MG63 (cell line): ENCODE measurements at places on chromosomes 4 and X.

GRCh38 chr4:97300561-97300960 is 842.7 kb downstream of the STPG2 start:
- no peak for DNase-seq

GRCh38 chr4:153122855-153123254 is 81.4 kb upstream of the TRIM2 start:
- no peak for DNase-seq

- DNase-seq: no peak
Measured at GRCh38 chr4:79466621-79467020, 58.6 kb upstream of the GK2 start.

DNA sequence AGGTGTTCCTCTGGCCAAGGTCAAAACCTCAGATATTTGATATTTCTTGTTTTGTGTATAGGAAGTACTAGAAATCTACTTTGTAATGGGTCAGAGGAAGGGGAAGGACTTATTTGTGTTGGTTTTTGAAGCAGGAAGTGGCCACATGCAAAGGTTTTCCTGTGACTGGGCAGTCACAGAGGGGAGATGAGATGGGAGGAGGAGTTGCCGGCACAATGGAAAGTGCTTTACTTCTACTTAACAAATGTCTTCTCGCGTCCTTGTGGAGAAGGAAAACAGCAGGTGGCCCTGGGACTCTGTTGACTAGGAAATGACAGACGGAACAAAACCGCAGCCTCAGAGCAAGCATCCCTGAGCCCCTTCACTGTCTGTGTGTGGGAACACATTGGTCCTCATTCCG is 46.6 kb downstream of the SHROOM2 start:
- no peak for DNase-seq

GRCh38 chrX:118066867-118067515 is 49.6 kb downstream of the KLHL13 start:
- DNase-seq: no peak

DNA sequence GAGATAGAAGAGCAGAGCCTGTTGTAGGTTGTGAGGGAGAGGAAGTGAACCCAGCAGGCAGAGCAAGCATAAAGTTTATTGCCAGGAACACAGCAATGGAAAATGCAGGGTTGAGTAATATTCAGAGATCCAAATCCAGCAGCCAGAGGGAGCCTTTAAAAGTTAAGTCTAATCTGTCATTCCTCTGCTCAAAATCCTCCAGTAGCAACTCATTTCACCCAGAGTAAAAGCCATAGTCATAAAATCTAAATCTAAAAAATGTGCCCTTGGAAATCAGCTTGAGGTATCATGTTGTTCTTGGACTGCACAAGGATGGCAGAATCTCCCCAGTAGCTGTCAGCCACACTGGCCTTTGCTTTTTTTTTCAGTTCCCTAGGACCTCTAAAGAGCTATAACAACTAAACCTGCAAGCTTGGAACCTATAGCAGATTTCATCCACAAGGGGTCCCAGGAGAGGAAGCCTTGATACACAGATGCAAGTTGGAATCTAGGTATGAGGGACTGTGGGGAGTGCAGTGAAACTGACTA is 62.9 kb upstream of the FRAS1 start:
- DNase-seq: peak; percentile 15

DNA sequence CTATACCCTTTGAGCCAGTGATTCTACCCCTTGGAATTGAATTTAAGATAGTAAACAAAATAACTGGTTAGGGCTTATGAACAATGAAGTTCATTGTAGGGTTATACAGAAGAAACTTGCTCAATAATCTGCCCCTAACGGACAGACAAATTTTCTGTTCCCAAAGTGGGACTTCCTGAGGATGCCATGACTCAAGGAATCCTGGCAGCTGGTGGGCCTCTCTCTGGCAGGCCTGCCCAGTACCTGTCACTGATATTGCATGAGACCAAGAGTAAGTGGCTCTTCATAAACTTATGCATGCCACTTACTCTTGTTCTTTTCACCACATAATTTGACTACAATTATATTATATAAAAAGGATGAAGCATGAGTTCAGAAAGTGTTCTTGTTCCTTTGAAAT is 41.5 kb downstream of the GPRIN3 start:
- no peak for DNase-seq

- no peak for DNase-seq
Measured at GRCh38 chrX:24241822-24242648, 71.8 kb downstream of the SUPT20HL2 start.

DNA sequence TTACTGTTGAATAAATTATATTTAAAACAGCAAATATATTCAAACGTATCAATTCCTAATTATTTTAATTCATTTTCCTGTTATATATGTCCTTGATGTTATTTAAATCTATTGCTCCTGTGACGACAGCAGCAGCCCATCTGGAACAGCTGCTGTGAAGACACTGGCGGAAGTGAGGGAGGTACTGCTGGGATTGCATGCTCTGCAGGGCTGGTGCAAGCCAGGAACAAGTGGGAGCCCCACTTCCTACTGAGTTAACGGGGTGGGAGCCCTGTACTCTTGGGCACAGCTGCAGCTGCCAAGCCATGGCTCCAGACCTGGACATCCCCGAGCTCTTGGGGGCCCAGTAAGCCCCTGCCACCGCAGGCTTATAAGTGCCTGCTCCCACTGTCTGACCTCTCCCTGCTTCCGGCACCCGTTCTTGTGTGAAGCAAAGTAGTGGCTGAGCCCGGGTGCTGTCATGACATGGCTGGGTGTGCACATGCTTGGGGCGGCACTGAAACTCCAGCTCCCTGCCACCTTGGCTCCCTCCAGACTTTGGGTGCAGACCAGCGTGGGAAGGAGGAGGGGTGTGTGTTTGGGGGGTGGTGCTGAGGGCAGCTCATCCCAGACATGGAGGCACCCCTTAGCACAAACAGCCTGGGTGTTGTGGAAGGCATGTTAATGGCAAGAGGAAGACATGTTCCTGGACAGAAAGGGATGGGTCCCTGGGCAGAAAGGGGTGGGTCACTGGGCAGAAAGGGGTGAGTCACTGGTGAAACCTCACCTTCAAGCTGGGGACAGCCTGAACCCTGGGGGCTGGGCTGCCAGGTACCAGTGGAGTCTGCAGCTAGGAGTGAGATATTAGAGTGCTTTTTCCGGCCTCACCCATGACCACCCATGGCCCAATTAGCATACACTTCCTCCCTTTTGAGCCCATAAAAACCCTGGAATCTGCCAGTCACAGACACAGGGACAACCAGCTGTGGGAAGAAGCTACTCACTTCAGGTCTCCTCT is 1981.3 kb upstream of the IGFBP7 start:
- no peak for DNase-seq
